GM10248 (cell line): ENCODE measurements at places on chromosomes 7 and 10.

DNA sequence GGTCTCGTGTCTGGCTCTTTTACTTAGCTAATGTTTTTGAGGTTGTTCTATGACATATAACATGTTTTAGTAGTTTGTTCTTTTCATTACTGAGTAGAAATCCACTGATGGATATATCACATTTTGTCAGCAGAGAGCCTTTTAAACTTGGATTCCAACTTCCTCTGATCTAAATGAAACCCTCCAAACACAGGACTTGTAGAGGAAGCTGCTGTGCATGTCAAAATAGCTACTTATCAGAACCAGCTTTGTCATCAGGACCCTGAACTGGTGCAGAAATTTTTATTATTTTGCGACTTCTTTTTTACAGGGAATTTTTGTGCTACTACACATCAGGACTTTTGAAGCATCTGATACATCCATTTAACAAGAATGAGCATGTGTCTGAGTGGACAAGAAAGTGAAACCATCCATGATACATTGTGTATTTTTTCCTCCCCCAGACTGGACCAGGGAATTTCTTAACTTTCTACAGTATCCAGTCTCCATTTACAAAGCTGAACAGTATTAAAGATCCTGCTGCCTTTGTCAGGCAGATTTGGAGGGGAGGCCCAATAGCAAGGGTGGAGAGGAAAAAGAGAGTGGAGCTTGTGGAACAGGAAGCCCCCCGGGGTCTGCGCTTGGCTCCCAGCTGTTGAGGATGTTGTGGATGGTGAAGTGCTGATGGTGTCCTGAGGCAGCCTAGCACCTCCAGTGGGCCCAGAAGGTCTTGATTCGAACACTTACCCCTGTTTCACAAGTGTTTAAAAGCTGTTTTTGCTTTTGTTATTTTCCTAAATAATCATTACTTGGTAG lies 29.3 kb upstream of the MTPAP start:
- no peak for DNase-seq

DNA sequence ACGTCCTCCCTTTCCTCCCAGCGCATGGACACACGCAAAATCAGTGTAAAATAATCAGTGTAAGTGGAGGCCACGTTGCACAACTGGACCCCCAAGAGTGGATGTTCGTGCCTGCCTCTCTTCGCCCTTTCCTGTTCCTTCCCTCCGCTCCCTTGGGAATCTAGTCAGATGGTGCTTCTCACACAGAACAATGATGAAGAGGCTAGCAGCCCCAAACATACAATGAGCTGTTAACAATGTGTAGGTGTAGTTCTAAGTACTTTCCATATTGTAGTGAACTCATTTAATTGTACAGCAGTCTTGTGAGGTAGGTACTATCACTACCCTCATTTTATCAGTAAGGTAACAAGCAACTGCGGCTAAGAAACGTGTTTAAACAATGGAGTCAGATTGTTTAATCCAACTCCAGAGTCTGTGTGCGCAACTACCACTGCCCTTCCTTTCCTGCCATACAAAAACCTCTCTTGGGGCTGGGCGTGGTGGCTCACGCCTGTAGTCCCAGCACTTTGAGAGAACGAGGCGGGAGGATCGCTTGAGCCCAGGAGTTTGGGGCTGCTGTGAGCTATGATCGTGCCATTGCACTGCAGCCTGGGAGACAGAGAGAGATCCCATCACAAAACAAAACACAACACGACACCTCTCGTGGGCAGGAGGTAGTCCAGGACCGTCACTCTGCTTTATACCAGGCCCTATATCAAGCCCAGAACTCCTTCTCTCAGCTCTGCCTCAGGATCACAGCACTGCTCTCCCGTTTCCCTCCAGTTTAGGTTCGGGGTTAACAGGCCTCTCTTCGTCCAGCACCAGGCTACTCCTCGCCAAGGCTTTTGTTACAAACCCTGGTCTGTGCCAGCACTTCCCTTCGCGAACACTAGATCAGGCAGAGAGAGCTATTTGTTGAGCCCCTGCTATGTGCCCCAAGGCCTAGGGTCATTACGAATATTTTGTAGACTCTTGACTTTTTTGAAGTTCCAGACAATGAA lies 1.1 kb downstream of the FKBP9 start:
- no peak for DNase-seq

- DNase-seq, result no peak
Observed at GRCh38 chr10:96497391-96497790, 16.3 kb downstream of the TLL2 start.

DNA sequence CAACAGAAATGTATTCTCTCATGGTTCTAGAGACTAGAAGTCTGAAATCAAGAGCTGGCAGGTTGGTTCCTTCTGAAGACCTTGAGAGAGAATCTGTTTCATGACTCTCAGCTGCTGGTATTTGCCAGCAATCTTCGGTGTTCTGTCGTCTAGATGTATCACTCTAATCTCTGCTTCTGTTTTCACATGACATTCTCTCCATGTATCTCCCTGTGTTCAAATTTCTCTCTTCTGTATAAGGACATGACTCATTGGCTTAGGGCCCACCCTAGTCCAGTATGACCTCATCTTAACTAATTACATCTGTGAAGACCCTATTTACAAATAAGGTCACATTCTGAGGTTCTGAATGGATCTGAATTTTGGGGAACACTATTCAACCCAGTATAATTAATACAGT lies 82.3 kb downstream of the ANKRD7 start:
- DNase-seq, result no peak

DNA sequence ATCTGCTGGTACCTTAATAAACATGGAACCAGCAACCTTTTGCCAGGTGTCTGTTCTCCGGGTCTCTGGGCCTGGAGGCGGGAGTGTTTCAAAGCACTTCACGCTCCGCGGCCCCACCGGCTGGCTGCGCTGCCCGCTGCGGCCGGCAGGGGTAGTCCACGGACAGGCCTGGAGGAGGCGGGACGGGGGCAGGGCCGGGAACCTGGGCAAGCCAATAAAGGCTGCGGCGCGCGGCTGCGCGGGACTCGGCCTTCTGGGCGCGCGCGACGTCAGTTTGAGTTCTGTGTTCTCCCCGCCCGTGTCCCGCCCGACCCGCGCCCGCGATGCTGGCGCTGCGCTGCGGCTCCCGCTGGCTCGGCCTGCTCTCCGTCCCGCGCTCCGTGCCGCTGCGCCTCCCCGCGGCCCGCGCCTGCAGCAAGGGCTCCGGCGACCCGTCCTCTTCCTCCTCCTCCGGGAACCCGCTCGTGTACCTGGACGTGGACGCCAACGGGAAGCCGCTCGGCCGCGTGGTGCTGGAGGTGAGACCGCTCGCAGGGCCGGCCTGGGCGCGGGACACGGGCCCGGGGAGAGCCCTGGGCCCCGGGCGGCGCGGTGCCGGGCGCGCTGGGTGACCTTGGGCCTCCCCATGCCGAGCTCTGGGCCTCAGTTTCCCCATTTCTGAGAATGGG lies at the start of gene PPIF:
TSS of gene PPIF (plus strand) at position 244 of the 668 bp plus-strand sequence. CDS start at position 324, 80 bp downstream.
- peak; percentile 95 for DNase-seq

GRCh38 chr10:68402276-68402675 lies 4.8 kb downstream of the RUFY2 start:
- DNase-seq, result no peak

GRCh38 chr10:31136930-31137885 lies 105.5 kb upstream of the ZNF438 start:
- DNase-seq, result no peak

DNA sequence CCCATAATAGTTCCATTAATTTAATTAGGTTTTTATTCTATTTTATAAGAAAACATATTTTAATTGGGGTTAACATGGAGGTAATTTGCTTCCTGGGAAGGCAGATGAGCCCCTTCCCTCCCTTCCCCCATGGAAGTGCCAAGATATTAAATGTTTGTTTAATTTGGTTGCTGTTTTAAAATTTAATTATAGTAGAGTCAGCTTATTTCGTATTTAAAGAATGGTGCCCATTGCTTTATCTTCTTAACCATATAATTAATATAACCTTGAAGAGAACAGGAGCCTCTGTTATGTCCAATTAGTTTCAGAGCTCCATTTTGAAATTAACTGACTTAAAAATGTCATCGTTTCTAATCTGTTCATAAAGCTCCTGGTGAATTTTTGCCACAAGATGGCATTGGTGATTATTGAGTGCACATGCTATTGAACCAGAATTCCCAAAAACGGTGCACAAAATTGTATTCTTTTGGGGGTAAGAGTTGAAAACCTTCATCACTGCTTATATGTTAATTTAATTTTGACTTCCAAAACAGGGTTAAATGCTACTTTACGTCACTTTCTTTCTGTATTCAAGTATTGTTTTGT lies 26.0 kb downstream of the KLHDC10 start:
- DNase-seq, result no peak

DNA sequence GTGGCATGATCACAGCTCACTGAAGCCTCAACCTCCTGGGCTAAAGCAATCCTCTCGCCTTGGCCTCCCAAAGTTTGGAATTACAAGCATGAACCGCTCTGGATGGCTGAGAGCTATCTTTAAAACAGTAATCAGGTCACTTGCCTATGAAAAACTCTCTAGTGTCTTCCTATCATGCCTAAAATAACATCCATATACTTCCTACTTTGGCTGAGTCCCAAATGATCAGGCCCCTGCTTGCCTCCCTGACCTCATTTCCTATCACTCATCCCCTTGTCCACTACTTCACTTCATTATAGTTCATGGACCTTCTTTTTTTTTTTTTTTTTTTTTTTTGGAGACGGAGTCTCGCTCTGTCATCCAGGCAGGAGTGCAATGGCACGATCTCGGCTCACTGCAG lies 28.0 kb downstream of the SEPTIN7 start:
- no peak for DNase-seq

GRCh38 chr7:14073543-14073942 lies 84.1 kb upstream of the ETV1 start:
- DNase-seq, result no peak

DNA sequence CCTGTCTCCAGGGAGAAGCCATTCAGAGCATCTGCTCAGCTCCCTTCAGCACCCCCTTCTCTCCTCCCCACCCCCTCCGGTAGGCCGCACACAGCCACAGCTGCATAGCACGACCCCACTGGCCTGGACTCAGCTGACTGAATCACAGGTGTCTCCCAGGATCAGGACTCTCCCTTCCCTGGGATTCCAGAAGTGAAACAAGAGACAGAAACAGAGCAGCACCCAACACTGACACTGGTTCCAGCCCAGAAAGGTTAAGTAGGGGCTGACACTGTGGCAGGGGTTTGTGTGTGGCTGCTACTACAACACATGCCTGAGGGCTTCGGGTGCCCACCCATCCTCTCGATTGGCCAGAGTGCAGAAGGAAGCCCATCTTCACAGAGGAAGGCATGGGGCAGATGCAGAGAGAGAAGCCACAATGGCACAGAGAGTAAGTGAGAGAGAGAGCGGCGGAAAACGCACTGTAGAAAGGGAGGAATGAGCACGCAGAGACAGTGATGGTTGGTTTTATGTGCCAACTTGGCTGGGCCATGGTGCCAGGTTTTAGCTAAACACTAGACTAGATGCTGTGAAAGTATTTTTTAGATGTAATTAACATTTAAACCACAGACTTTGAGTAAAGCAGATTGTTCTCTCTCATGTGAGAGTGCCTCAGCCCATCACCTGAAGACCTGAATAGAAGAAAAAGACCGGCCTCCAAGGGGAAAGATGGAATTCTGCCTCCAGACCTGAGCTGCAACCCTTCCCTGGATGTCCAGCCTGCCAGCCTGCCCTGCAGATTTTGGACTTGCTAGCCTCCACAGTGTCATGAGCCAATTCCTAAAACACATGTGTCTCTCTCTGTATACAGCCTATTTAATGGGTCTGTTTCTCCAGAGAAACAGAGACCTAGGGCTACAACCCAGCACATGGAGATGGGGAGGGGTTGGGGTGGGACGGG lies 107.5 kb downstream of the GRB10 start:
- no peak for DNase-seq

GRCh38 chr10:78186572-78186971 lies 152.9 kb downstream of the RPS24 start:
- DNase-seq, result no peak

DNA sequence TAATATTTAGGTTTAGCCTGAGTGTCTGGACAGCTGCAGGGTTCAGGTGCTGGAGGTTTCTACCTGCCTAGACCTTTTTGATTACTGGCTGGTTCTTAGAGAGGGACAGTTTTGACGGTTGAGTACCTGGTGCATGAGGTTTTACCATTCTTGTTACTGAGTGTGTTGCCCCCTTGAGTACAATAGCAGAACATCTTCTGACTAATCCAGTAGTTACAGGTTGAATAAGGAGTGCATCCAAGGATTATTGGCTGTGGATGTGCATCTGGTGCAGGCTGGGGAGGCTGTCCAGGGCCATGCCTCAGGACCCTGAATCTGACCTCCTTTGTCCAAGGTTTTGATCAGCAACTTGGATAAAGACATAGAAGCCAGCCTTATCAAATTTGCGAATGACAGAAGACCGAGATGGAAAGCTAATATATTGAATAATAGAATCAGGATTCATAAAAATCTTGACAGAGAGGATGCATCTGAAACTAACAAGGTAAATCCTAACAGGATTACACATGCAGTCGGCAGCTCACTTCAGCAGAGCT lies 23.1 kb downstream of the PLPP4 start:
- DNase-seq, result no peak

- no peak for DNase-seq
Observed at GRCh38 chr10:11224792-11225416, 207.2 kb downstream of the CELF2 start.

GRCh38 chr10:64365663-64366062 lies 844.5 kb downstream of the REEP3 start:
- no peak for DNase-seq

- no peak for DNase-seq
Observed at GRCh38 chr10:48552946-48553564, 51.8 kb downstream of the ARHGAP22 start.

GRCh38 chr10:59133841-59134593 lies 42.4 kb upstream of the PHYHIPL start:
- DNase-seq, result no peak

DNA sequence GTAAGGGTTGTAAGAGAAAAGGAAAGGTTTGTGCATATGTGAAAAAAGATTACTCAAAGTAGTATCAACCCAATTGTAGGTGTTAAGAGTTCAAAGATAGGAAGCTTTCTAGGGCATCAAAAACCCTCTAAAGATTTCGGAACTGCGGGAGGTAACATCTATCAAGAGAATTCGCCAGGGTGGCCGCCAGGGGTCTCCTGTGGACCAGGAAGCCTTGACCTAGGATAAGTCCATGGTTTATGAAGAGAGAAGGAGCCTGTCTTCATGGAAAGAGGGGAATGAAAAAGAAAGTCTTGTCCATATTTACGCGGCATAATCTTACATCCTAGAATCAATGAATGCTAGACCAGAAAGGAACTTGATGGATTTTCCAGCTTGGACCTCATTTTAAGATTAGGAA lies 140.7 kb upstream of the CALCR start:
- DNase-seq, result no peak

- no peak for DNase-seq
Observed at GRCh38 chr10:129030603-129030895, 436.5 kb upstream of the MGMT start.

GRCh38 chr10:131480066-131480465 lies 168.5 kb upstream of the TCERG1L start:
- no peak for DNase-seq

DNA sequence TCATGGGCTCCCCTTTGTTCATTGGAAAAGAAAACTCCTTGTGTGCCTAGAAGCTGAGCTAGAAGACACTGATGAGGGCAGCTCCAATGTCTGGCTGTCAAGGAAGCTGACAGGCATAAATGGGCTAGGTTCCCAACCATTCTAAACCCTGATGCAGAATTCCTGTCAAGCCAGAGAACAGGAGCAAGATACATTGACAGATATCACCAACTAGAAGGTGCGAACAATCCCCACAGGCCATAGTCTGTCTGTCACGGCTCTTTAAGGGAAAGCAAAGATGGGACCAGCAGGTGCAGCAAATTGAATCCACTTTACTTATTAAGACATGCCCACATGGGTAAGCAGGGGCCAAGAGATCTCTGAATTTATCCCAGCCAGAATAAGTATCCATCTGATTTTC lies 617.9 kb upstream of the POT1 start:
- DNase-seq, result no peak

GRCh38 chr10:34653530-34653929 lies 161.6 kb downstream of the PARD3 start:
- no peak for DNase-seq
